ENCODE measurements at places on chromosomes 16 and 17.
A peak's percentile ranks its signal among the peaks of the same experiment; 100 is the strongest.

GRCh38 chr17:40290629-40291280 lies 3.1 kb downstream of the CDC6 start:
- peak; percentile 80 for DNase-seq

DNA sequence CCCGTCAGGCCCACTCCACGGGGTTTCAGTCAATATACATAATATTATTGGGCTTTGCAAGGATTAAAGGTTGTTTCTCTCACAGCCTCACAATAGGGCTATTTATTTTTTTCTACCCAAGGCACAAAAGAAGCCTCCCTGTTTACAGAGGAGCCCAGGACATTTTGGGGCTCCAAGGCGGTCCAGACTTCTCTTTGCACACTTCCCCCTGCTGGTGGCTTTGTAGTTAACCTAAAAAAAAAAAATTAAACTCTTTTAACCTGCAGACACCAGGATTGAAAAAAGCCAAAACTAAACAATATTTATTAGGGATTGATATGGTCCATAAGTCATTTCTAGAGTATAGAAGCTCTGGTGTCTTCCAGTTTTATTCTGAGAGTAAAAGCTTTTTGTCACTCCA lies 169.7 kb upstream of the ZFHX3 start:
- DNase-seq, result no peak

DNA sequence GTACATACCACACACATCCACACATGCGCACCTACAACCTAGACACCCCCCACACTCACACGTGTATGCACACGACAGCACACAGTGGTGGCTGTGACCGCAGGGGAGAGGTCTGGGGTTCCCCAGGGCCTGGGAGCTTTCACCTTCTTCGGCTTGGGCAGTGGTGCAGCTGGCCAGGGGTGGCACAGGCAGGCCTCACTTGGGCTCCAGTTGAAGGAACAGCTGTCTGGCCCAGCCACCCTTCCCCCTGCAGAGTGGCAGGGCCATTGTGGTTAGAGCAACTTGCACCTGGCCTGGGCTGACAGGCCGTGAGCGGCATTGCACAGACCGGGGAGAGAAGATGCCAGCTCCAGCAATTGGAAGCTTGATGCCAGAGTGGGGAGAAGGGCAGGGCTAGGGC lies 114.5 kb upstream of the GSE1 start:
- no peak for DNase-seq

GRCh38 chr16:56874800-56875199 lies 9.8 kb downstream of the SLC12A3 start:
- no peak for DNase-seq

DNA sequence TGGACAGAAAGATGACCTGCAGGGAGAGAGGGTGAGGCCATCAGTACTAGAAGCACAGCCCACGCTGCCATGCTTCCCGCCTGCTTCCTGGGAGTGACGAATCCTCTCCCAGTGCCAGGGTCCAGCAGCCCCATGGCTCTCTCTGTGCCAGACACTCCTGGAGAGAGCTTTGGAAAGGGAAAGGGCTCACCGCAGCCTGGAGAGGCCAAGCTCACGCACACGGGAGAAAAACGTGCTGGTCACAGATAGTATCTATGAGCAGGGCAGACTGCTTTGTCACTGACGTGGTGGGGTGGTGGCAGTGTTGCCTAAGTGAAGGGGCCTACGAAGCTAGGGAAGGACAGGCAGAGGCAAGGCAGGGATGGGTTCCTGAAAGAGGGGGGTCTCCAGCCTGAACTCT lies 5.4 kb downstream of the WBP2 start:
- DNase-seq, result no peak

GRCh38 chr17:72850410-72851118 lies 241.9 kb downstream of the SLC39A11 start:
- no peak for DNase-seq

DNA sequence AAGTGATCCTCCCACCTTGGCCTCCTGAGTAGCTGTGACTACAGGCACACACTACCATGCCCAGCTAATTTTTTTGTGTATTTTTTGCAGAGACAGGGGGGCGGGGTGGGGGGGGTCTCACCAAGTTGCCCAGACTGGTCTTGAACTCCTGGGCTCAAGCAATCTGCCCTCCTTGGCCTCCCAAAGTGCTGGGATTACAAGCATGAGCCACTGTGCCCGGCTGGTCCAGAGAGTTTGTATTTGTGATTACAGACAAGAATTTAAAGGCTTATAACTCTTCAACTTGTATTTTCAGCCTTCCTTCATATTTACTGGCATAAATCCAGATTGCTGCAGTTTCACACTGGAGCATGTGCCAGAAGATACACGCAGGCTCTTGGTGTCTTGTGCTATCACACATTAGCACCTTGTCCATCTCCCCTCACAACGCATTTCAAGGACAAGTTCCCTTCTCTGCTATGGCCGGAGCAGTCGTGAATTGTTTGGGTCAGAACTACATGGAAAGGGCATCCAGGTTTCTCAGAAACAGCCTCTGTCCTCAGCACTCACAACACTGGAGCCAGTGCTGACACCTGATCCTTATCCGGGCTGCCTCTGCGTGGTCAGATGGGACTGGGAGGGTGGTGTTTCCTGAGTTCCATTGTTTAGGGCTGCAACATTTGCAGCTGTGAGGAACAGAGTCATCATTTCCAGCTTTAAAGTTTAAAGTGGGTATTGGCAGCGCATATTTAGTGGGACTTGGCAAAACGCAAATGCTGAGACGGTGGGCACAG lies 28.1 kb downstream of the WSCD1 start:
- DNase-seq, result no peak
